ENCODE measurements at places on chromosomes 16 and 17. TPM values are rescaled to one million over a fixed set of nuclear protein-coding genes. Genes with fewer than 3 reads are reported as not detected.

MYOCD gene
- 0.63 TPM for total RNA-seq

DNA sequence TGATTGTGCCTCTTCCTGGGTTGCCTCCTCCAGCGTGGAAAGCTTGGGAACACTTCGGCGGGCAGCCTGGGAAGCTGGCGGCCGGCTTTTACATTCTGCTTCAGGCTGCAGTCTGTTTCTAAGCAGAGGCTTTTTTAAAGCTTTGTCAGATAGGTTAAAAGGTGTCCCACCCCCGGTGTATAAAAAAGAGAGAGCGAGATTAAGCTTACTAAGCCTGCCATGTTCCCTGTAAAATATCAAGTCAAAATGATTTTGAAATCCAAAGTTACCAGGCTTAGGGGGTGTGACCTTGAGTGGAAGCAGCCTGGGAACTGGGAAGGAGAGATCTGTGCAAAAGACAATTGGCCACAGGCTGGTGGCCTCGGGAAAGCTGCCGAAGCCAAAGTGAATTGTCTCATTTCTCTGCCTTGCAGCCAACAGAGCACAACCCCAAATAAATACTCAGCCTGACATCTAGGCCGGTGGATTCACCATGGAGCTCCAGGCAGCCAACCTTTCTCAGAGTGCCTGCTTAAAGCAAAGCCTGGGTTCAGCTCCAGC is 254.5 kb downstream of the FTO start:
- ATAC-seq, result no peak

G6PC1 gene
- total RNA-seq, result not detected

DNA sequence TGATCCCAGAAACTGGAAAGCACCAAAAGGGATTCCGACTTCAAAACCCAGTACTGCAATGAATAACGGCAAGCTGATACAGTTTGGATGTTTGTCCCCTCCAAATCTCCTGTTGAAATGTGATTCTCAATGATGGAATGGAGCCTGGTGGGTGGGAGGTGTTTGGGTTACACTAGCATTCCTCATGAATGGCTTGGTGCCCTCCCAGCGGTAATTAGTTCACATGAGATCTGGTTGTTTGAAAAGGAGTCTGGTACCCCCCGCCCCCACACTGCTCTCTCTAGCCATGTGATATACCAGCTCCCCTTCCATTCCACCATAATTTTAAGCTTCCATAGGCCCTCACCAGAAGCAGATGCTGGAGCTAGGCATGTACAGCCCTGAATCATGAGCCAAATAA is 40.1 kb downstream of the RANBP10 start:
- ATAC-seq, result no peak

CCL7 gene
- total RNA-seq, result not detected

- ATAC-seq, result no peak
These were observed 55.2 kb downstream of the GAN start for GRCh38 chr16:81369888-81370504.

RNF43 gene
- 0.71 TPM for total RNA-seq

GRCh38 chr17:69525920-69526841 is 111.7 kb downstream of the MAP2K6 start:
- peak; percentile 41 for ATAC-seq

- peak; percentile 85 for ATAC-seq
These were observed 73.1 kb upstream of the TANC2 start for GRCh38 chr17:62892870-62893338.

GRCh38 chr17:17582372-17582771 is 9.1 kb downstream of the PEMT start:
- no peak for ATAC-seq

SERPINF2 gene
- 0.31 TPM for total RNA-seq

DNA sequence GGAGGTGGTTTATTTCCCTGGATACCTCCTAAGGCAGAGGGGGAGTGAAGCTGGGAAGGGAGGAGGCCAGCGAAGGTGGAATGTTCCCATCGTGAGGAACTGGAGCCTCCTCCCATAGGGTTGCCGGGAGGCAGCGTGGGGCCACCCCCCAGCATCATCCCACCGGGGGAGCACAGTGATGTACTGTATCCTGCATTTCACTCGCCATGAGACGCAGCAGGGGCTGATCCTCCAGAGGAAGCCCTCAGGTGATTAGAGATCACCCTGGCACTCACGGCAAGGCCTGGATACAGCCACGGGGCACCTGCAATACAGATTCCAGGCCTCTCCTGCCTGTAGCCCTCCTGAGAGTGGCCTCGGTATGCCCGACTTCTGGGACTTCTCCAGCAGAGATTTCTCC is 25.5 kb upstream of the BEAN1 start:
- no peak for ATAC-seq

- ATAC-seq, result peak; percentile 49
These were observed 7.6 kb downstream of the TBKBP1 start for GRCh38 chr17:47701608-47702007.

GRCh38 chr17:48611681-48612455 is 1.1 kb upstream of the HOXB7 start:
- ATAC-seq, result peak; percentile 72

KRTAP2-2 gene
- total RNA-seq, result not detected

DNA sequence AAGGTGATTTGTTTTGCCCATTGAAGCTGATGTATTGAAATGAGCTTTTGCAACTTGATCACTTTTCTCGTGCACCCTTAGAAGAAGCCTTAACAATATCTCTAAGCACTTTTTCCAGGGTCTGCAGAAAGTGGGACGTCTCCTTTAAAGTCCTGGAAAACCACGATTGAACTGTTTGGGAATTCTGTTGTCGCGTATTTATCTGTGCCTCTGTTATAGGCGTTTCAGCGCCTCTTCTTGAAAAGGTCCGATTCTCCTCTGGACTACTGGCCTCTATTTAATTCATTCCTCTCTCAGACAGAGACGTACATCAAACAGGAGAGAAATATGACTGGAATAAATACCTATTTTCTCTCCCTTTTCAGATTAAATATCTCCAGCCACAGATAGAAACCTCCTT is 262.4 kb upstream of the PSMD7 start:
- ATAC-seq, result no peak

DNA sequence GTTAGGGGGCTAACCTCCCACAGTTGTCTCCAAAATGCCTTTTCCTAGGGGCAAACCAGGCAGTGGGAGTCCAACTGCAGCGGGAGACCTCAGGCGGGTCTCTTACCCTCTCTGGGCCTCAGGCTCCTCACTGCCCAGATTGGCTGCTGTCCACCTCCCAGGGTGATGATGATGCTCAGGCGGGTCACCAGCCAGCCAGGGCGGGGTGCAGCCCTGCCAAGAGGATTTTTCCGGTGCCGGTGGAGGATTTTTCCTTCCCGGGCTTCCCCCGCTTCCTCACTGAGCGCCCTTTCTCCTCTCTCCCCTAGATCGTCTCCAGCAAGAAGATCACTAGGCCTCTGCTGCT is 22.8 kb downstream of the CPNE2 start:
- no peak for ATAC-seq

ITGA3 gene
- total RNA-seq, result 9.2 TPM

DNA sequence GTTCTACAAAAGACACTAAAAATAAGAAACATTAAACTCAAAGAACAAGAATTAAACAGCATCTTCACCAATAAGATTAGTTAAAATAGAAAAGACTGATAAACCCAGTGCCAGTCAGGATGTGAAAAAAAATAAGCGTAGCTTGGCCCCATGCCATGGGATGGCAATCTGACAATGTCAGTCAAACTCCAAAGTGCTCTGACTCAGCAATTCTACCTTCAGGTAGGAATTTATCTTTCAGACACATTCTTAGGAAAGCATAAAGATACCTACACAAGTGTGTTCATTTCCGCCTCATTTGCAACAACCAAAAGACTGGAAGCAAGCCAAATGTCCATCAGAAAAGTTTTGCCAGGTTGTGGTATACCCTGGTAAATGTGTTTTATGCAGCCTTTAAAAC is 9.1 kb upstream of the MPO start:
- ATAC-seq, result no peak

MT4 gene
- not detected for total RNA-seq

DNA sequence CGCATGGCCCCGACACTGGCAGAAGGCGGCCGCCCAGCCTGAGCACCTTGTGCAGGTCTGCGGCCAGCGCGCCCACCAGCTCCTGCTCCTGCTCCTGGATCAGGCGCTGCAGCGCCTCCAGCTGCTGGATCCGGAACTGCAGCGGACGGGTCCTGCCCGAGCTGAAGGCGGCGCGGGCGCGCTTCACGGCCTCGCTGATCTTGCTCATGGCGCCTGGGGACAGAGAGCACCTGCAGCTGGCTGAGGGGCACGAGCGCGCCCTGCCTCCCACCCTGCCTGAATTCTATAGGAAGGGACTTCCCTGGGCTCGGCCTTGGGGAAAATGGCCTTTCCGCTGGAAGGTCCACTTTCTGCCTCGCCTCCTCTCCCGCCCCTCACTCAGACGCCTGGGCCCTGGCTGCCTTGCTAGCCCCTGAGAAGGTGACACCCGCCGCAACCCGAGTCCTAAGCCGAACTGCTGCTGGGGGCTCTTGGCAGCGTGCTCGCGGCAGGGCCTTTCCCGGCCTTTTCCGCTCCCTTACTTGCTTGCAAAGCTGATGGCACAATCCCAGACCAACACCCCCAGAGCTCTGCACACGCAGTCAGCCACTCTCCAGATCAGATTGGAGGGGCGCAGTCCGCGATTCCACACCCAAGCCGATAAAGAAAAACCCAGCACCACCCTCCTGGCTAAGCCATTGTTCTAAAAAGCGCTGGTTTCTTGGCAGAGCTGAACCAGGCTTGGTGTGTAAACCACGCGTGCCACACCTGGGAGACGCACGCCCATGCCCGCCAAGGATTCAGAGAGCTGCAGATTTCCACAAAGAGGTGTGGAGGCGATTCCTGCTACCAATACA is 3.0 kb downstream of the ALDH3A1 start:
- peak; percentile 95 for ATAC-seq
